ENCODE measurements at places on chromosomes 2 and 18.

DNA sequence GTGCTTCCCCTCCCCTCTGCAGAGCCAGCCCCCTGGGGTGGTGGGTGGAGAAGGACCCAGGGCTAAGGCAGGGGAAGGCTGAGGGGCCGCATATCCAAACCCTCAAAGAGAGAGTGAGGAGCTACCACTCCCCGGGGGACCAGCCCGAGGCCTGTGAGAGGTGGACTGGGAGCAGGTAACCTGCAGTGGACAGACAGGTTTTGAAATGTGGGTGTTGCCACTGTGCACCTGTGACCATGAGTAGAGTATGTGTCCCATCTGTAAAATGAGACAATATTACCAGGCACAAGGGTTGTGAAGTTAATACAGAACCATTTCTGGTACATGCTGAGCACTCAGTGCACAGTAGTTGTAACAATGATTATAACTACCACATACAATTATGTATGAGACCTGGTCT, 51.2 kb upstream of the POMC start:
- H3K4me1 ChIP-seq = peaks cover 11% of the 10 kb centered on the region
- no peaks in the 10 kb centered on the region for H3K27me3 ChIP-seq
- no peak overlapping the region for H3K4me3 ChIP-seq
- DNase-seq = peak; percentile 41
- no peaks in the 10 kb centered on the region for H3K36me3 ChIP-seq

- peaks cover 12% of the 10 kb centered on the region for H3K4me1 ChIP-seq
- H3K27ac ChIP-seq = no peak overlapping the region
- H3K36me3 ChIP-seq = no peaks in the 10 kb centered on the region
- DNase-seq = no peak
- no peak overlapping the region for H3K4me3 ChIP-seq
- no peaks in the 10 kb centered on the region for H3K27me3 ChIP-seq
These were observed 185.8 kb upstream of the ARL4C start for GRCh38 chr2:234682492-234683228.

- H3K36me3 ChIP-seq = peaks cover 32% of the 10 kb centered on the region
- no peak overlapping the region for H3K4me3 ChIP-seq
- H3K4me1 ChIP-seq = peaks cover 25% of the 10 kb centered on the region
- H3K27me3 ChIP-seq = no peaks in the 10 kb centered on the region
These were observed 56.8 kb downstream of the BIN1 start for GRCh38 chr2:127049927-127050802.

GRCh38 chr18:5744659-5745058, 150.7 kb downstream of the TMEM200C start:
- no peak overlapping the region for H3K4me3 ChIP-seq
- H3K36me3 ChIP-seq = no peaks in the 10 kb centered on the region
- no peak overlapping the region for H3K27ac ChIP-seq

GRCh38 chr2:118671701-118672454, 175.6 kb downstream of the EN1 start:
- H3K36me3 ChIP-seq = no peaks in the 10 kb centered on the region
- peaks cover 9% of the 10 kb centered on the region for H3K4me1 ChIP-seq

DNA sequence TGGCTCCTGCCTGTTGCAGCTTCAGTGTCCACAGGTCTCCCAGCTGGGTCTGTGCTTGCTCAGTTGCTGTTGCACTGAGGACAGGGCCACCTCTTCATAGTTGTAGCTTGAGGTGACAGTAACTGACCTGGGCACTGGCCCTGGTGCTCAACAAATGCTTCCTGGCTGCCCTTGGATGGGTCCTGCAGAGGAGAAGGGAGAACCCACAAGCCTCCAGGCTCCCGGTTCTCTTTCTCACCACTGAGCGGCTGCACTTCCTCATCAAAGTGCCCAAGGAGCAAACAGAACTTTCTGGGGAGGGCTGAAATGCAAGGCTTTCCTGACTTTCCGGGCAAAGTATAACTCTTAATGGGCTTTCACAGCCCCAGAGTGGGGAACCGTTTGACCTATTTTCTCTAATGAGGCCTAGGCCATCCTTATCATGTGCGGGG, 38.7 kb downstream of the LCT start:
- no peaks in the 10 kb centered on the region for H3K27me3 ChIP-seq
- H3K27ac ChIP-seq = no peak overlapping the region
- peaks cover 6% of the 10 kb centered on the region for H3K4me1 ChIP-seq
- H3K4me3 ChIP-seq = no peak overlapping the region
- no peaks in the 10 kb centered on the region for H3K36me3 ChIP-seq
- DNase-seq = no peak

- DNase-seq = no peak
- peak overlapping the region; percentile 87 for H3K4me3 ChIP-seq
- peak overlapping the region; percentile 89 for H3K27ac ChIP-seq
These were observed 172 bp downstream of the PRKD3 start for GRCh38 chr2:37324536-37324785.

GRCh38 chr2:174450021-174450816, 36.6 kb downstream of the GPR155 start:
- no peak for DNase-seq
- H3K4me3 ChIP-seq = no peak overlapping the region
- no peaks in the 10 kb centered on the region for H3K4me1 ChIP-seq
- H3K27me3 ChIP-seq = no peaks in the 10 kb centered on the region
- no peak overlapping the region for H3K27ac ChIP-seq

- no peak for DNase-seq
- H3K27me3 ChIP-seq = no peaks in the 10 kb centered on the region
- H3K27ac ChIP-seq = no peak overlapping the region
- H3K4me1 ChIP-seq = no peaks in the 10 kb centered on the region
These were observed 17.8 kb upstream of the ATL2 start for GRCh38 chr2:38394903-38395341.

- DNase-seq = no peak
- H3K36me3 ChIP-seq = no peaks in the 10 kb centered on the region
- H3K4me1 ChIP-seq = no peaks in the 10 kb centered on the region
- H3K4me3 ChIP-seq = no peak overlapping the region
- no peak overlapping the region for H3K27ac ChIP-seq
- H3K27me3 ChIP-seq = no peaks in the 10 kb centered on the region
These were observed 47.5 kb downstream of the EMILIN2 start for GRCh38 chr18:2894131-2894840.

- H3K27me3 ChIP-seq = no peaks in the 10 kb centered on the region
- no peaks in the 10 kb centered on the region for H3K36me3 ChIP-seq
- H3K27ac ChIP-seq = no peak overlapping the region
- no peak for DNase-seq
These were observed 81.5 kb downstream of the MAPRE2 start for GRCh38 chr18:35122586-35123224.

DNA sequence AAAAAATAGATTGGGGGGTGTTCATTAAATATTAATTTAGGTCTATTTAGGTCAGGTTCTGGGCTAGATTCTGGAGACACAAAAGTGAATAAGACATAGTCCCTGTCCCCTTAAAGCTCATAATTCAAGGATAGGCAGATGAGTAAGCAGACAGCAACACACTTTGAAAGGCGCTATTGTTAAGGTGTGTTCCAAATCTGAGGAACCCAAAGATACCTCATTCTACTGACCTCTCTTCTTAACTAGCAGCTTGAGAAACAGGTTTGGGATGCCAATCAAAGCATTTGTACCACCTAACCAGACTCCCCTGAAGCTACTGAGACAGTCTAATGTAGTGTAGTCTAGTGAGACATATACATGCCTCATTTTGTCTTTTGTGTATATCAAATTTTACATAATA, 34.8 kb downstream of the SEMA4F start:
- H3K4me3 ChIP-seq = no peak overlapping the region
- no peaks in the 10 kb centered on the region for H3K36me3 ChIP-seq
- DNase-seq = no peak
- no peaks in the 10 kb centered on the region for H3K4me1 ChIP-seq

DNA sequence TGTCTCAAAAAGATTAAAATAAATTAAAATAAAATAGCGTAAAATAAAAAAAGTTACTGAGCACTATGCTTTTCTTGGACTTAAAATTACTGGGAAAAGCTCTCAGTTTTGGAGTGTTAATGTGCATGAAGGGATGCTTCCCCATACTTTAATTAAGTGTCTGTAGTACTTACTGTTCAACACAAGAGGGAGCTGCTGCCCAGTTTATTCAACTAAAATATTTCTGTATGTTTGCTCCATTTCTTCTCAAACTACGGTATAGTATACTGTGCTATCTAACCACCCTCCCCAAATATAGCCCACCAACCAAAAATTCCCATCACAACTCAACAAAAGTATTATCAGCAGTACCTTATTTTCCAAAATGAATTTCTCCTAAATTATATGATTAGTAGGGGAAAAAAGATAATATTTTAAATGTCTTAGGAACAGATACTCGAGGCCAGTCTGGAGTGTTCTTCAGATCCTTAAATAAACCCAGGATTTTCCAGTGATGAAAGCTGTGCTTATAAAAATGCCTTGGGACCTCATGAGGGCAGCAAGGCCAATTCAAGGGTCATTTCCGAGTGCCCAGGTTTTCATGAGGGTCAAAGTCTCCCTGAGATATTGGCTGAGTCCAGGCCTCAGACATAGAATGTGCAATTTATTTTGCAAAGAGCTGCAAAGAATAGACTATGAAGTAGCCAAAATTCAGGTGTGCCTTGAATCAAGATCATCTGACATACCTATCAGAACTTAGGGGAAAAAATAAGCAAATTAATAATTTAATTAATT, 64.1 kb downstream of the CHRNA1 start:
- no peak overlapping the region for H3K4me3 ChIP-seq
- peak; percentile 79 for DNase-seq
- H3K27ac ChIP-seq = no peak overlapping the region
- H3K36me3 ChIP-seq = no peaks in the 10 kb centered on the region
- H3K4me1 ChIP-seq = no peaks in the 10 kb centered on the region

- H3K27ac ChIP-seq = no peak overlapping the region
- H3K36me3 ChIP-seq = no peaks in the 10 kb centered on the region
- DNase-seq = no peak
- H3K4me1 ChIP-seq = no peaks in the 10 kb centered on the region
- H3K27me3 ChIP-seq = no peaks in the 10 kb centered on the region
- no peak overlapping the region for H3K4me3 ChIP-seq
These were observed 264.4 kb upstream of the FIGN start for GRCh38 chr2:164000176-164000575.

DNA sequence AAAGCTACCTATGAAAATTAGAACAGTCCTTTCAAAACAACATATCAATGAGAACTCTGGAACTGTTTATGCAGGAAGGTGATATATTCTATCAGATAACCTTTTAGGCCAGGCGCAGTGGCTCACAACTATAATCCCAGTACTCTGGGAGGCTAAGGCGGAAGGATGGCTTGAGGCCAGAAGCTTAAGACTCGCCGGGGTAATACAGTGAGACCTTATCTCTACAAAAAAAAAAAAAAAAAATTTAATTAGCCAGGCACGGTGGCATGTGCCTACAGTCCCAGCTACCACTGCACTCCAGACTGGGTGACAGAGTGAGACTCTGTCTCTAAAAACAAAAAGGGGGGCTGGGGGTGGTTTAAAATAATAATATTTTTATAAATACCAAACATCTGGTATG, 77.9 kb downstream of the OSBPL1A start:
- H3K4me1 ChIP-seq = no peaks in the 10 kb centered on the region
- H3K36me3 ChIP-seq = no peaks in the 10 kb centered on the region
- peak; percentile 63 for DNase-seq

DNA sequence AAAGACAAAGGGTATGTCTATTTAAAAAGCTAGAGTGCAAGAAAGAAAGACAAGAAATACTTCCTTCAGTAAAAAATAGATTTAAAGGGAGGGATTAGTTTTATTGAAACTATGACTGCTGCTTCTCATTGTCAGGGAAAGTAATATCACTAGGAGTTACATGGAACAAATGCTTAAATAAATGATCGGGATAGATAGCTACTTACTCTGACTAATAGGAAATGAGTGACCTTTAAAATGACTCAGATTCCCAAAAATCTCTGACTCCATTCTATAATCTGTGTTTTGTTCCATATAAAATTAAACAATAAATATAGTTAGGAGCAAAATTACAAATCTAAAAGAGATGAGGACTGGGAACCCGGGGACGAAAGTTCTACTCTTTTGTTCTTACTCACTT, 669.3 kb downstream of the NR4A2 start:
- no peaks in the 10 kb centered on the region for H3K27me3 ChIP-seq
- DNase-seq = no peak
- H3K36me3 ChIP-seq = no peaks in the 10 kb centered on the region

GRCh38 chr2:108691447-108691846, 27.8 kb upstream of the RANBP2 start:
- no peak overlapping the region for H3K4me3 ChIP-seq
- H3K4me1 ChIP-seq = no peaks in the 10 kb centered on the region
- H3K27ac ChIP-seq = no peak overlapping the region
- no peak for DNase-seq
- no peaks in the 10 kb centered on the region for H3K36me3 ChIP-seq
- H3K27me3 ChIP-seq = no peaks in the 10 kb centered on the region

DNA sequence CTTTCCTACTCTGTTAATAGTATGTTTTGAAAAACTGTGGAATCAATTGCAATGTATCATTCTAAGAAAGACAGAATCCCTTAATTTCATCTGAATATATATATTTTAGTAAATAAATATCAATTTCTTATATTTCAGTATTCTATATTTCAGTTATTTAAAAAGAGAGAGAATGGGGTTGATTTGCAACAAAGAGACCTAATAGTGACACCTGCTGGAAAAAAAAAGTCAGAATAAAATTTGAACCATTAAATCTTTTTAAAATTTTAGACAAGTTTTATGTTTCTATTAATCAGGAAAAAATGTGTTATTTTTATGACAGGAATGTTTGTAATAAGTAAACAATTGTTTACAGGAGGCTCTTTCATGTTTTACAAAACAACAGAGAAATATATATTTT, 20.7 kb upstream of the CCNT2 start:
- no peak overlapping the region for H3K27ac ChIP-seq
- DNase-seq = no peak
- no peaks in the 10 kb centered on the region for H3K4me1 ChIP-seq
- no peaks in the 10 kb centered on the region for H3K27me3 ChIP-seq

- H3K4me3 ChIP-seq = no peak overlapping the region
- no peak for DNase-seq
- no peak overlapping the region for H3K27ac ChIP-seq
- H3K4me1 ChIP-seq = no peaks in the 10 kb centered on the region
- no peaks in the 10 kb centered on the region for H3K36me3 ChIP-seq
- no peaks in the 10 kb centered on the region for H3K27me3 ChIP-seq
These were observed 17.3 kb downstream of the UNC80 start for GRCh38 chr2:209788925-209789324.

GRCh38 chr2:11131166-11131920, 23.9 kb upstream of the SLC66A3 start:
- H3K27me3 ChIP-seq = no peaks in the 10 kb centered on the region
- H3K4me1 ChIP-seq = peaks cover 34% of the 10 kb centered on the region
- no peak overlapping the region for H3K4me3 ChIP-seq
- no peak overlapping the region for H3K27ac ChIP-seq
- no peaks in the 10 kb centered on the region for H3K36me3 ChIP-seq

All from stomach (tissue), 19 donors.